Tibial artery (tissue), 4 donors: ENCODE measurements at places on chromosomes 6 and 20.

- H3K4me1 ChIP-seq = peaks cover 76% of the 10 kb centered on the region
- no peaks in the 10 kb centered on the region for H3K36me3 ChIP-seq
- DNase-seq = no peak
- H3K27me3 ChIP-seq = no peaks in the 10 kb centered on the region
These were observed 1.3 kb upstream of the SIRPA start for GRCh38 chr20:1893721-1894470.

- H3K27me3 ChIP-seq = no peaks in the 10 kb centered on the region
- DNase-seq = no peak
- H3K36me3 ChIP-seq = no peaks in the 10 kb centered on the region
These were observed 72.5 kb downstream of the ARMC2 start for GRCh38 chr6:108920751-108921150.

- H3K36me3 ChIP-seq = no peaks in the 10 kb centered on the region
- no peak overlapping the region for H3K27ac ChIP-seq
- no peaks in the 10 kb centered on the region for H3K27me3 ChIP-seq
- no peak overlapping the region for H3K4me3 ChIP-seq
- H3K4me1 ChIP-seq = no peaks in the 10 kb centered on the region
- no peak for DNase-seq
These were observed 40.2 kb upstream of the FNDC1 start for GRCh38 chr6:159128978-159129377.

- DNase-seq = no peak
- H3K4me3 ChIP-seq = no peak overlapping the region
- H3K27me3 ChIP-seq = no peaks in the 10 kb centered on the region
These were observed 3.8 kb downstream of the RIPOR2 start for GRCh38 chr6:24931718-24932691.

DNA sequence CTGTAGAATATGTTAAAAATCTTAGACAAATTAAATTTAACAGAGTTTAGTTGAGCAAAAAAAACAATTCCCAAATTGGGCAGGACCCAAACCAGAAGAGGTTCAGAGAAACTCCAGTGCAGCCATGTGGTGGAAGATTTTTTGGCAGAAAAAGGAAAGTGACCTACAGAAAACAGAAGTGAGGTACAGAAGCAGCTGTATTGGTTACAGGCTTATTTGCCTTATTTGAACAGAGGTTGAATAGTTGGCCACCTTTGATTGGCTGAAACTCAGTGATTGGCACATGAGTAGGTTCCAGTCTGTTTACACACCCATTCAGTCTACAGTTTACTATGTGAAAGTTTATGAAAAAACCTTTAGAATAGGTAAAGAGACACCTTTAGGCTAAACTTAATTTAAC lies 110.9 kb upstream of the LAMP5 start:
- DNase-seq = no peak
- peaks cover 19% of the 10 kb centered on the region for H3K36me3 ChIP-seq
- no peak overlapping the region for H3K4me3 ChIP-seq
- no peaks in the 10 kb centered on the region for H3K27me3 ChIP-seq
- no peak overlapping the region for H3K27ac ChIP-seq
- H3K4me1 ChIP-seq = peaks cover 3% of the 10 kb centered on the region

DNA sequence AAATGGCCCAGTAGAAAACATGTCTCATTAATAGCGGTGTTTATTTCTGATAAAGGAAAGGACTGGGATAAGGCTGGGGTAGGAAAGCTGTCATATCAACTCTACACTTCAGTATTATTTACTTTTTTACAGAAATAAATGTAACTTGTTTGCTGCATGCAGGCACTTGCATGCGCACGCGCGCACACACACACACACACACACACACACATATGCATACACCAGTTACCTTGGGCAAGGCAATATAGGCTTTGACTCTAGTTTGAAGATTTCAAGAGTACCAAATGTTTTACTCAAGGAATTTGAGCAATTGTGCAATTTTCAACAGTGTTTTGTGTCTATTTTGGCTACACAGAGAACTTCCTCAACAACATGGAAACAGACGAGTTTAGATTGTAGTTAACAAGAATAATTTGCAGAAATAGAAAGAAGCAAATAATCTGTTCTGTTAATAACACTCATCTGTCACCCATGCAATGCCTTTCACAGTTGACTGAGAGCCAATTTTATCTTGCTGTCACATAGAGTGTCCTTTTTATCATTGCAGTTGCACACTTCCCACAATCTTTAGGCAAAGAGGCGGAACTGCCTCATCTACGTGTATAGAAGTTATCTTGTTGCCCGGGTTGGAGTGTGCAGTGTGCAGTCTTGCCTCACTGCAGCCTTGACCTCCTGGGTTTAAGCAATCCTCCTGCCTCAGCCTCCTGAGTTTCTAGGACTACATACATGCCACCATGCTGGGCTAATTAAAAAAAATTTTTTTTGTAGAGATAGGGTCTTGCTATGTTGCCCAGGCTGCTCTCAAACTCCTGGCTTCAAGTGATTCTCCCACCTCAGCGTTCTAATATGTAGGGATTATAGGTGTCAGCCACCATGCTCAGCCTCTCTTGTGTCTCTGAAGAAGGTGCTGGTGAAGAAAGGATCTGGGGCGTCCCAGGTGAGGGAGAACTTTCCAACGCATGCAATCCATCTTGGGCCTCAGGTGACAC lies 74.8 kb upstream of the SHLD1 start:
- no peak overlapping the region for H3K4me3 ChIP-seq
- no peaks in the 10 kb centered on the region for H3K4me1 ChIP-seq
- DNase-seq = no peak
- H3K27me3 ChIP-seq = no peaks in the 10 kb centered on the region

GRCh38 chr6:43609402-43609801 lies 19.7 kb downstream of the GTPBP2 start:
- no peak overlapping the region for H3K27ac ChIP-seq
- no peaks in the 10 kb centered on the region for H3K27me3 ChIP-seq
- no peak for DNase-seq
- no peaks in the 10 kb centered on the region for H3K4me1 ChIP-seq
- peaks cover 16% of the 10 kb centered on the region for H3K36me3 ChIP-seq

GRCh38 chr20:46192376-46192944 lies 74.3 kb downstream of the CD40 start:
- no peak overlapping the region for H3K27ac ChIP-seq
- H3K27me3 ChIP-seq = peaks cover 49% of the 10 kb centered on the region
- no peak for DNase-seq
- no peaks in the 10 kb centered on the region for H3K4me1 ChIP-seq
- H3K4me3 ChIP-seq = no peak overlapping the region
- H3K36me3 ChIP-seq = no peaks in the 10 kb centered on the region

- H3K4me1 ChIP-seq = peaks cover 46% of the 10 kb centered on the region
- no peaks in the 10 kb centered on the region for H3K36me3 ChIP-seq
- H3K27ac ChIP-seq = peak overlapping the region; percentile 85
- peak; percentile 84 for DNase-seq
- H3K4me3 ChIP-seq = peak overlapping the region; percentile 39
These were observed 242.2 kb downstream of the NRN1 start for GRCh38 chr6:5764401-5764955.

GRCh38 chr6:80733641-80734040 lies 627.2 kb downstream of the BCKDHB start:
- H3K27ac ChIP-seq = no peak overlapping the region
- no peaks in the 10 kb centered on the region for H3K27me3 ChIP-seq
- no peak overlapping the region for H3K4me3 ChIP-seq
- no peak for DNase-seq
- H3K36me3 ChIP-seq = no peaks in the 10 kb centered on the region
- H3K4me1 ChIP-seq = no peaks in the 10 kb centered on the region

DNA sequence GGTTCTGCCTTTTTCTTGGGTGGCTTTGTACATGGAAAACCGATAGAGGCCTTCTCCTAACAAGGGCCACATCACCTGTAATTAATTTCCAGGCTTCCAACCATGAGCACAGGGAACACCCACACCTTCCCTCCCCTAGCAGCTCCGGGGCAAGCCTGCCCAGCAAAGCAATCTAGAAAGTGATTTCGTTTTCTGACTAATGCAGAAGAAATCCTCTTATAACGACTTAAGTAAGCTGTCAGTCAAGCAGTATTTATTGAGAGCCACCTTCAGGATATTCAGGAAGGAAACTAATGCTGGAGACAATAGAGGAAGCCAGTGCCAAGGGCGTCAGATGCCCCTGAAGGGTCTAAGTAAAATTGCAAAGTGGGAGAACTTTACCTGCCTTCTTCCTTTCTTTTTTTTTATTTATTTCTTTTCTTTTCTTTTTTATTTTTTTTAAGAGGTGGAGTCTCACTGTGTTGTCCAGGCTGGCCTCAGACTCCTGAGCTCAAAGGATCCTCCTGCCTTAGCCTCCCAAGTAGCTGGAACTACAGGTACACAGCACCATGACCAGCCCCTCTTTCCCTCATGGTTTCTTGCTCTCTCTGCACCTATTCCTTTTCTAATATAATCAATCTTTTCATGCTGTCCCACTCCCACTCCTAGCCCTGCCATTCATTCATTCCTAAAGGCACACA lies 67.5 kb upstream of the MBOAT1 start:
- H3K4me1 ChIP-seq = no peaks in the 10 kb centered on the region
- no peak for DNase-seq
- H3K27me3 ChIP-seq = no peaks in the 10 kb centered on the region
- no peak overlapping the region for H3K27ac ChIP-seq
- no peaks in the 10 kb centered on the region for H3K36me3 ChIP-seq

GRCh38 chr6:28775405-28776129 lies 148.2 kb downstream of the TRIM27 start:
- no peak for DNase-seq
- H3K27ac ChIP-seq = no peak overlapping the region
- no peaks in the 10 kb centered on the region for H3K4me1 ChIP-seq
- H3K36me3 ChIP-seq = no peaks in the 10 kb centered on the region

GRCh38 chr6:108127826-108128225 lies 38.0 kb upstream of the NR2E1 start:
- no peak for DNase-seq
- no peaks in the 10 kb centered on the region for H3K36me3 ChIP-seq
- no peaks in the 10 kb centered on the region for H3K4me1 ChIP-seq
- H3K27ac ChIP-seq = no peak overlapping the region
